ENCODE measurements at places on chromosomes 2 and 18. TPM values are rescaled to one million over a fixed set of nuclear protein-coding genes. Genes with fewer than 3 reads are reported as not detected.

The EPAS1 gene
- total RNA-seq, result 22.9 TPM

The MAP3K19 gene
- not detected for total RNA-seq

The BIRC6 gene
- 112 TPM for total RNA-seq

The CHN1 gene
- total RNA-seq, result 4.8 TPM

The TMEM247 gene
- not detected for total RNA-seq

The CD226 gene
- total RNA-seq, result 134 TPM

The IL36G gene
- not detected for total RNA-seq

The FLACC1 gene
- total RNA-seq, result 1.1 TPM

The KCNF1 gene
- total RNA-seq, result not detected
